ENCODE measurements at places on chromosomes 5 and 9. TPM values are rescaled to one million over a fixed set of nuclear protein-coding genes. Genes with fewer than 3 reads are reported as not detected.

Gene TLX3
- total RNA-seq, result not detected

Gene OSMR
- 21.2 TPM for total RNA-seq

Gene SLC6A18
- not detected for total RNA-seq

Gene PCDHB2
- total RNA-seq, result 2.3 TPM

Gene TAF1L
- total RNA-seq, result not detected

Gene GNE
- total RNA-seq, result 9.2 TPM

Gene PDE6A
- 0.06 TPM for total RNA-seq

Gene TEX48
- not detected for total RNA-seq
